ENCODE measurements at places on chromosomes 3 and 15.
A peak's percentile ranks its signal among the peaks of the same experiment; 100 is the strongest.

DNA sequence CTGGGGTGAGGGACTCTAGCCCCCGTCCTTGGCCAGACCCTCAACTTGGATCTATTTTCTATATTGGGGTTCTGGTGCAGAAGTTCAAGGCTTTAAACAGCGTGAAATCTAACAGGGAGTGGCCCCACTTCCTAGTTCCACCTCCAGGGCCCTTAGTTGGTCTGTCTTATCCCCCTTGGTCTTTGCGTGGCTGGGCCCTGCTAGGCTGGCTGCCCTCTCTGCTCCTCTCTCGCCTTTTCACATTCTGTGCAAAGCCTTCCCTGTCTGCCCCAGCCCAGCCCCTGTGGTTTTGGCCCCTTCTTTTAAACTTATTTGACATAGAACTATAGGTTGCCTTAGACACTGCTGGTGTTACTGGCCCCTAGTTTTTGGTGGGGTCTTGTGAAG lies 5.6 kb downstream of the PPCDC start:
- no peak for DNase-seq

- no peak for DNase-seq
Measured at GRCh38 chr3:33716227-33716626, 1.8 kb downstream of the CLASP2 start.

GRCh38 chr3:48738926-48739616 lies 22.1 kb upstream of the IP6K2 start:
- DNase-seq: no peak

DNA sequence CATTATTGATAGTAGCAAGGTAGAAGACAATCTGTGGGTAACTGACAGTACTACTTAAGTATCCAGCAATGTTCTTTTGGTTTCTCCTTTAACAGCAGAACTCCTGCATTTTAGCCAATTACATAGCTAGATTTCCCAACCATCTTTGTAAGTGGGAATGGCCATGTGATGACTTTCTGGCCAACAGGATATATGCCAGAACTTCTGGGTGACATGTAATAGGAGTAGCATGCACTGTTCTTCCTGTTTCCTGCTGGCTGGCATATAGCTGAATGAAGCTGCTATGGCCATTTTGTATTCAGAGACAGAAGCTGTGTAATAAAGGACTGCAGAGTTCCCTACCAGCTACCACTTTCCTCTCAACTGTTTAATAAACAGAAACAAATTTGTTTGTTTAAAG lies 18.0 kb downstream of the SPICE1 start:
- DNase-seq: no peak

DNA sequence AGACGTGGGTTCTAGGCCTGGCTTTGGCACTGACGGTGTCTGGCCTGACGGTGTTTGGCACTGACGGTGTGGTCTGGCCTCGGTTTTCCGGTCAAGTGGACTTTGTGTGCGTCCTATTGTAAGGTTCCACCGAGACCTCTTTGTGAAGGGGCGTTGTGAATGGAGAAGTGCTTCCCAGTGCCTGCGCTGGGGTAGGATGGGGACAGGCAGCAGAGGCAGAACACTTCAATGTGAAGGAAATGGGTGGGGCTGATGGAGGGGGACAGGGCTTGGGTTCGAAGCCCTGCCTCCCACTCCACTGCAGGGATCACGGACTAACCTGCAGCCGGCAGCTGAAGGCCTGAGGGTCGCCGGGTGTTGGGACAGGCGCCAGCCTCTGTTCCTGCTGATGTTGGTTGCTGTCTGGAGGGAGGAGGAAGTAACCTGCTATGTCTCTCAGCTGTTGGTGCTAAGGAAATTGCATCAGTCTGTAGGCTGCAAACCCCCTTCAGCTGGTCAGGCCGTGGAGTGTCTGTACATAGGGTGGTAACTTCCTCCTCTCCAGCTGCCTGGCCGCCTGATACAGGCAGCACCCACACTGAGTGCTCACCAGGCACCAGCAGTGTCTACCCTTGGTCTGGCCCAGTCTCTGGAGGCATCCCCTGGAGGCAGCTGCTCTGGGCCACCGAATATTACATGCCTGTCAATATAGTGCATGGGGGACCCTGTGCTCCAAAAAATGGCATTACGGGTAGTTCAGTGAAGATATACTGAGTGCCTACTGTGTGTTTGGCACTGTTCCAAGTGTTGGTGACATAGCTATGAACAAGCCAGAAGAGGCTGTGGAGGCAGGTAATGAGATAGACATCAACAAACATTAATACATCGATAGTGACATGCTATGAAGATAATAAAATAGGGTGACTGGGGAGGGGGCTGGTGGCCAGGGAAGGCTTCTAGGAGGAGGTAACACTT lies 1.1 kb downstream of the TM6SF1 start:
- peak; percentile 25 for DNase-seq

DNA sequence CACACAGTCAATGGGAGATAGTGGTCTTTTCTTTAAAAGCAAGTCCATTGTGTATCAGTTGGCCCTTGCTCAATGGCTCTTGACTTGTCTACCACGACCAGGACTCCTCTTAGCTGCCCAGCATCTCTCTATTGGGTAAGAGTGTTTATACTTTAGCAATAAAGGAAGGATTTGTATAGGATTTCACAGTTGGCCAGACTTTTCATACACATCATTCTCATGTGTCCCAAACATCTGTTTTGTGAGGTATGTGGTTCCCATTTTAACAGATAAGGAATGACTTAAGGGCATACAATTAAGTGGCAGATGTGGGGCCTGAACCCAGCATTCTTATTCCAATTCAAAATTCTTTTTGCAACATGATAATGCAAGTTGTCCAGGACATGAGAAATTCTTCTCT lies 191.5 kb downstream of the CHST2 start:
- DNase-seq: no peak

GRCh38 chr3:182220013-182220412 lies 508.3 kb downstream of the SOX2 start:
- no peak for DNase-seq

DNA sequence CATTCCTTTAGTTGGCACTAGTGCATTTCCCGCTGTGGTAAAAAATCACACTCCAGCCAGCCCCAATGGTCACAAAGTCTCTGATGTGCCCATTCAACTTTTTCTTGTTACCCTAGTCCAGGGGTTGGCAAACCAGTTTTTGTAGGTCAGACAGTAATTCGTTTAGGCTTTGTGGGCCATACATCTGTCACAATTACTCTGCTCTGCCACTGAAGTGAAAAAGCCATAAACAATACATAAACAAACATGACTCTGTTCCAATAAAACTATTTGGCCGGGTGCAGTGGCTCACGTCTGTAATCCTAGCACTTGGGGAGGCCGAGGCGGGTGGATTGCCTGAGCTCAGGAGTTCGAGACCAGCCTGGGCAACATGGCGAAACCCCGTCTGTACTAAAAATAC lies 78.5 kb downstream of the POLR2M start:
- no peak for DNase-seq

Measured in CD4-positive, alpha-beta T cell treated with Interleukin-12 subunit alpha and Interleukin-12 subunit beta, for 1 hour (primary cell).